ENCODE measurements at places on chromosomes 7 and 10.

- DNase-seq = no peak
Measured at GRCh38 chr7:35241884-35242283, 12.0 kb downstream of the TBX20 start.

GRCh38 chr7:81273601-81274397 is 354.9 kb upstream of the SEMA3C start:
- no peak for DNase-seq

DNA sequence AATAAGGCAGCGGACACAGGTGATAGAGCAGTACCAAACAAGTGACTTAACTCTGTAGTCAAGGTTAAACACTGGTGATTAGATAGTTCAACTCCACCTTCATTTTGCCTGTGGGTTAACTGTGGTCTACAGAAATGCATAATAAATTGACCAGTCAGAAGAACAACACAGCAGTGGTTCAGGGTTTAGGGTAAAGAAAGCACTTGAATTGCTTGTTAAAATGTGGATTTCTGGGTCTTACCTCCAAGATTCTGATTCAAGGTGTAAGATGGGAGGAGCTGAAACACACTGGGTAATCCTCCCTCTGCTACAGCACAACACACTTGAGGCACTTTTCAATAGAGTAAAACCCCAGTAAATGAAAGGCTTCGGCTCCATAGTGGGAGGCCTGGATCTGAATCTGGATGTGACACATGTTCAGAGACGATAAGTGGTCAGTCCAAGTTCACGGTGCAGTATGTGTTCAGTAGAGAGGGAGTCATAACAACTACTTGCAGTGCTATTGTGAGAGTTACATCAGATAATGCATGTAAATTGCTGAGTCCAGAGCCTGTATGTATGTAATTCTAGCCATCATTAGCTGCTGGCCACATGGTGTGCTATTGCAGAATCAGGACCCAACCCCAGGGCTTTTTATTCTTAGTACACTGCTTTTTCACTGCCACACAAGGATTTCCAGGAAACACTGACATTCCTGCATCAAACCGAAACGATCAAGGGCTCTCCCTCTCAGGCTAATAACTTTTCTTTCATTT is 141.7 kb downstream of the SORCS1 start:
- no peak for DNase-seq

DNA sequence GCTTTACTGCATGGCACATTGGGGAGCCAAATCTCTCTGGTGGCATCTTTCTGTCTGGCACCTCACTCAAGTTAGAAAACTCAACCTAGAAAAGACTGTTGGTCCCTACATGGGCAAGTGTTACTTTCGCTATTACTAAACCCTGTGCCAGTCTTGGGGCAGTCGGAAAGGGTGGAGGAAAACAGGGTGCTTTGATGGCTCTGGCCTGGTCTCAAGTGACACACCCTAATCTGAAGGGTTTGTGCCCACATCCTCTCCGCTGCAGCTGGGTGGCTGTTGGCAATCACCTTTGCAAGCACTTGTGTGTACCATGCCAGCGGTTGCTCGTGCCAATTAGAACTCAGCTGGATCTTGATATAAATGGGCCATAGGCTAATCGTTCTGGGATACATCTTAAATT is 159.8 kb upstream of the ITGB1 start:
- no peak for DNase-seq

GRCh38 chr7:141389140-141389796 is 161.9 kb upstream of the AGK start:
- no peak for DNase-seq

GRCh38 chr10:8121201-8121890 is 66.9 kb downstream of the GATA3 start:
- DNase-seq = no peak

DNA sequence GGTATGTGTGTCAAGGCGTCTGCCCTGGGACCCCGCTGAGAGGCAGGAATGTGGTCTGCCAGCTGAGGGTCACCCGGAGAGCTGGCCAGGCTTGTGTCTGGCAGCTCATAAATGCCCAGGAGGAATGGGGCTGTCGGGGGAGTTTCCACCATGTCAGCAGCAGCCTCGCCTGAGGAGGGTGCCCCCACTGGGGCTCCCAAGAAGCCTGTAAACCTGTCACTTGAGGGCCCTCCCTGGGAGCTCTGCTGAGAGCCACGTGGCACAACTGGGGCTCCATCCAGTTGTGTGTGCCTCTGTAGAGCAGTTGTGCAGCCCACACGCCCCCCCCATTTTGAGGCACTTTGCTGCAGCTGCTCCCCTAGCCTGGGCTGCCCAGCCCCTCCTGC is 70.6 kb downstream of the NEURL1 start:
- no peak for DNase-seq

- DNase-seq = no peak
Measured at GRCh38 chr7:55502858-55503440, 69.4 kb downstream of the VOPP1 start.

GRCh38 chr10:111440501-111440900 is 363.7 kb downstream of the ADRA2A start:
- no peak for DNase-seq

- DNase-seq = no peak
Measured at GRCh38 chr7:158127241-158127640, 460.4 kb downstream of the PTPRN2 start.

GRCh38 chr7:150962553-150963399 is 15.3 kb downstream of the KCNH2 start:
- DNase-seq = peak; percentile 76

- DNase-seq = no peak
Measured at GRCh38 chr10:69768386-69768785, 33.3 kb upstream of the COL13A1 start.

- no peak for DNase-seq
Measured at GRCh38 chr7:134865001-134865845, 85.8 kb downstream of the CALD1 start.

DNA sequence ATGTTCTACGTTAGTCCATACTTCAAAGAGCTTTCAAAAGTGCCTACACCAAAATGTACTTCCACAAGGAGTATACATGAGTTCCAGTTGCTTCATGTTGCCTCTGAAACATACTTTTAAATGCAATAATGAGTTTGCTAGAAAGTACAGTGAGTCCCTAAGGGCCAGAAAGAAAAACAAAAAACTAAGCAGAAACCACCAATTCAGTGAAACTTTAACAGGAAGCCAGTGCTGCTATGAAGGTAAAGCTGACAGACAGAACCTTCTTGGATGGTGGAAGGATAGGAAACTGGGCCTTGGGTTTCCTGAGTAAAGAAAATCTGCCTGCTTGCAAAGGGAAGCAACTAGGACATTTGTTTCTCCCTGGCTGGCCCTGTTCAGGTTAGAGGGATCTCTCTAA is 104.2 kb downstream of the CTTNBP2 start:
- no peak for DNase-seq

DNA sequence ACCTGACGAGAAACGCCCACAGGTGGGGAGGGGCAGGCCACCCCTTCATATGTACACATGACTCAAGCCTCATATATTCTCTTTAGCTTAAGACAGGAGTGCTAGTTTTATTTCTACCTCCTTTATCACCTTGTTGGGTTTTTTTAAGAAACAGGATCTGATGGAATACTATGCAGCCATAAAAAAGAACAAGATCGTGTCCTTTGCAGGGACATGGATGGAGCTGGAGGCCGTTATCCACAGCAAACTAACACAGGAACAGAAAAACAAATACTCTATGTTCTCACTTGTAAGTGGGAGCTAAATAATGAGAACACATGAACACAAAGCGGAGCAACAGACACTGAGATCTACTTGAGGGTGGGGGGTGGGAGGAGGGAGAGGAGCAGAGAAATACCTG is 11.2 kb upstream of the HUS1 start:
- no peak for DNase-seq

GRCh38 chr7:17302575-17303142 is 4.2 kb downstream of the AHR start:
- DNase-seq = peak; percentile 23

DNA sequence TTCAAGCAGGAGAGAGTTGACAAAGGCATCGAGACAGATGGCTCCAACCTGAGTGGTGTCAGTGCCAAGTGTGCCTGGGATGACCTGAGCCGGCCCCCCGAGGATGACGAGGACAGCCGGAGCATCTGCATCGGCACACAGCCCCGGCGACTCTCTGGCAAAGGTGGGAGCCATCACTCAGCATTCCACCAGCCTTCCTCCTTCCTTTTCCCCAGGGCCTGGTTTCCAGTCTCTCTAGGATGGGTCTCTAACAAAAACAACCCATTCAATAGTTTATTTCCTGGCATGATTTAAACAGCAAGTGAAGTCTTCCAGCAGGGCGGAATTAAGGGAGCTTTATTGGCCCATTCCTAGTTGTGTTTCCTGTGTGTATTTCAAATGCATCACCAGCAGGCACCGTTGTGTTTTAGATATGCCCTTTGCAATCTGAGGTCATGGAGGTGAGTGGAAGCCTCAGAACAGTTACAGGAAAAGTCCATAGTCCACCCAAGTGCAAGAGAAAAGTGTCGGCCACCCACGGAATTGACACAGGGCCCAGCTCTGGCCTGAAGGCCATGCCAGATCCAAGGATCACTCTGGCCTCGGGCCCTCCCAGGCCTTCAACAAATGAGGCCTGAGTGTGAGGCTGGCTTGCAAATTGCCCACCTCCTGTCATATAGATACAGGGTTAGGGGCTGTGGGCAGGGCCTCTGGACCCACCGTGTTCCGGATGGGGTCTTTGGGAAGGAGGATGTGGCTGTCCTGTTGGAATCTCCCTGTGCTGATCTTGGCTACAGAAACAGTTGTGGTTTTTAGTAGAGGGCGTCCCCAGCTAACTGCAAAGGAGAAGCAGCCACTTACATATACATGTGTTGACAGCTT is 46.9 kb upstream of the TRIM8 start:
- DNase-seq = no peak

- DNase-seq = no peak
Measured at GRCh38 chr10:63718006-63718405, 196.8 kb downstream of the REEP3 start.

- no peak for DNase-seq
Measured at GRCh38 chr10:79404690-79405131, 40.7 kb downstream of the ZCCHC24 start.

GRCh38 chr7:107079212-107079940 is 34.9 kb downstream of the PRKAR2B start:
- DNase-seq = no peak

DNA sequence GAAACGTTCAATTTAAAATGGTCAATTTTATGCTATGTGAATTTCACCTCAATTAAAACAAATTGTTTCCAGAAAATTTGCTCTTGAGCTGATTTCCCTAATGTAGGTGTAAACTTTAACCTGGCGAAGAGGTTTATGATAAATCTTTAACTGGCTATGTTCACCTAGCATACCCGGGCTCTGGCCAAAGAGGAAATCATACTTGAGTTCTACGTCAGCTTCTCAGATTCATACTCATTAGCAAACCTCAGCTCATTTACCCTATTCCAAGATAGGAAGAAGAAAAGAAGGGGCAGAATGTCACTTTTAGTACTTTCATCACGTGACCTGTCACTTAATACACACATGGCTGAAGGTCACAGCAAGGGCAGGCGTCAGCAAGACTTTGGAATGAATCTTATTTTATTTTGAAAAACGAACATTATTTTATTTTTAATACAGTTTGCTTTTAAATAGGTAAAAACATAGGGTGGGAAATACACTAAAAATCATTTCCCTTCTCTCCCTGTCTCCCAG is 97.0 kb downstream of the ABLIM1 start:
- no peak for DNase-seq

DNA sequence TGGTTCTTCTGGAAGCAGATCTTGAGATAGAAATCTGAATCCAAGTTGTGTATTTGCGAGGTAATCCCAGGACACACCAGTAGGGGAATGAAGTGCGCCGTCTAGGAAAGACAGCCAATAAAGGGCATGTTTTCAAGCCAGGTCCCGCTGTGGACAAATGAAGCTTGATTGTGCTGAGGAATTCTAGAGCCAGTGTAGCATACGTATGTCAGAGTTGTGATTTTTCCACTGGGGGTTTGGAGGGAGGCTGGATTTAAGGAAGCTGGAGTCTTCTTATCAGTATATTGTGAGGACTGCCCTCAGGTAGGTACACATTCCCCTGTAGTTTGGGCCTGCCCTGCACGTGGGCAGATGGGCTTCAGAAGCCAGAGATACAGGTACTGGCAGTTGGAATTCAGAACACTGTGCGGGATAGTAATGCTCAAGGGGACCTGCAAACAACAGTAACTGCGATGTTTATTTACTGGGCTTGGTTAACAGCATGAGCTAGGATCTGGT is 50.9 kb downstream of the GALNT11 start:
- peak; percentile 22 for DNase-seq

DNA sequence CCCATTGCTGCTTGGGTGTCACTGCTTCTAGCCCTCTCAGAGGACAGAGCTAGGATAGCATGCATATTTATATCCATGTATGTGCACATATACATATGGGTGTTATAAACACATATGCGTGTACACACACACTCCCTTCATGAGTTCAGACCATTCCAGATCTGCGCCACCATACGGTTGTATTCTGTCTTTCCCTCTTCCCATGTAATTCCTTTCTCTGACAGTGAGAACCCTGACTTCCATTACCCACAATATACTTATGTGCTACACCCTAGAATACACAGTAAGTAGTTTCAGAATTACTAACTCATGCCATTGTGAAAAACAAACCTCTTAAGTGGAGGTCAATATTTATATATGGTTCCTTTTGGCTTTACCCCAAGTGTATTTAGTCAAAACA is 116.6 kb upstream of the SAMD8 start:
- DNase-seq = no peak

DNA sequence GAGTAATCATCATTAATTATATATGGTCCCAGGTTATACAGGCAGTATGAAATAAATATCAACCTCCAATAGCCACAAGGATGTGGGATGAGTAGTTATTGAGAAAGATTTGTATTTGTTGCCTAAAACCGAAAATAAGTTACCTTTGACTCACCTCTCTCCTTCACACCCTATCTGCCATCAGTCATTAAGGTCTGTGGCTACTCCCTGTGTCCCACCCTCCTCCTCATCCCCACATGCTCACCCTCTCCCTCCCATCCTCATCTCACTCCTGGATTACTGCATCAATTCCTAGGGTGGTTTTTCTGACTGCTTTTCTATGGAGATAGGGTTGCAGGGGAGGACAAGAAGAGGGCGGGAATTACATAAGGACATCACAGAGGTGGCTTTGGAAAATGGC is 9.1 kb upstream of the GGCT start:
- no peak for DNase-seq

- no peak for DNase-seq
Measured at GRCh38 chr10:11712744-11713143, 29.4 kb upstream of the ECHDC3 start.

- DNase-seq = no peak
Measured at GRCh38 chr7:151246851-151247580, 1.5 kb downstream of the SMARCD3 start.

DNA sequence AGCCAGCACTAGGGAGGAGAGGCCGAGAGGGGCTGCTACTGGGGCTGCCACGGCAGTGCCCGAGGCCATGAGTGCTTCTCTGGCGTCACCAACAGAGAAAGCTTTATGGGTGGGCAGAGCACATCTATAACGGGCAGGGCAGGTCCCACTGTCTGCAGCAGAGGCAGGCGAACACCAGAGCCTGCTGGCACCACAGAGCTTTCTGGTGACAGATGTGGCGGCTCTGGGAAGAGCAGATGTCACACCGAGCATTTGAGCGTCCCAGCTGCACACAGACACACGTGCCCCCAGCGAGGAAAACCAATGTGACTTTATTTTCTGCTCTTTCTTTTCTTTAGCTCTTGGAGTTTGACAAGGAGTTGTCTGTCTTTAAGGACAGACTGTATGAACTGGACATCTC is 20.5 kb downstream of the NKX6-2 start:
- no peak for DNase-seq

- DNase-seq = no peak
Measured at GRCh38 chr10:54866666-54867065, 65.6 kb upstream of the PCDH15 start.

Data from hepatocyte (in vitro differentiated cells).